AG09309 (cell line): ENCODE measurements at places on chromosomes 16 and 17.

- no peak for DNase-seq
These were observed 775 bp downstream of the PRPSAP2 start for GRCh38 chr17:18858567-18859245.

GRCh38 chr17:81096741-81097133 is 61.8 kb downstream of the BAIAP2 start:
- DNase-seq = no peak

- no peak for DNase-seq
These were observed 241.8 kb downstream of the PARN start for GRCh38 chr16:14388243-14388642.

DNA sequence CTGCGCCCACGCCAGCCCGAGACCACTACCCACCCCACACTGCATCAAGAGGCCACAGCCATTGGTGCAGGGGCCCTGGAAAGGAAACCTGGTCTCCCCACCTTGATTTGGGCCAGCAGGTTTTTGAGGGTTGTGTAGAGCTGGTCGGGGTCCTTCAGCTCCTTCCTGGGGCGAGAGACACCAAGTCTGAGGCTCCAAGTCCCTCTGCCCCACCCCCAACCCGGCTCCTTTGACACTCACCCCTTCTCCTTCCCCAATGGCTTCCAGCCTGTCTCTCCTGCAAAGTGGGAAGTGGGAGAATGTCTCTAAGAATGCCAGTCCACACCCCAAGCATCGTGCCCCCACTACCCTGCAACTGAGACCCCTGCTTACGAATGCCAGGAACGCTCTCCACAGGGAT is 1.6 kb upstream of the DHX58 start:
- no peak for DNase-seq

GRCh38 chr16:53216798-53217197 is 162.0 kb downstream of the CHD9 start:
- no peak for DNase-seq

GRCh38 chr16:14549789-14550153 is 80.3 kb downstream of the PARN start:
- DNase-seq = no peak

DNA sequence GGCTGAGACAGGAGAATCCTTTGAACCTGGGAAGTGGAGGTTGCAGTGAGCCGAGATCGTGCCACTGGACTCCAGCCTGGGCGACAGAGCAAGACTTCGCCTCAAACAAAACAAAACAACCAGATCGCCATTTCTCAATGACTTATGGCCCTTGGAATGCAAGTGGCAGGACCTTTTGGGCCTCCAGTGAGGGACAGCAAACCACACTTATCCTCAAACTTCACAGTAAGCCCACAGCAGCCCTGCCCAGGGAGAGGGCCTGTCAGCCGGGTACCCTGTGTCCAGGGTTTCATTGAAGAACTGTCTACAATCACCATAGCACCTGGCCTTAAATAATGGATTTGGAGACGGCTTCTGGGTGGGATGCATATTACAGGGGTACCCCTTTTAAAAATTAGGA is 11.7 kb downstream of the TRAF4 start:
- DNase-seq = no peak

GRCh38 chr17:81486199-81486810 is 26.3 kb downstream of the ACTG1 start:
- DNase-seq = no peak

GRCh38 chr16:8103649-8104289 is 486.5 kb downstream of the TMEM114 start:
- DNase-seq = no peak

DNA sequence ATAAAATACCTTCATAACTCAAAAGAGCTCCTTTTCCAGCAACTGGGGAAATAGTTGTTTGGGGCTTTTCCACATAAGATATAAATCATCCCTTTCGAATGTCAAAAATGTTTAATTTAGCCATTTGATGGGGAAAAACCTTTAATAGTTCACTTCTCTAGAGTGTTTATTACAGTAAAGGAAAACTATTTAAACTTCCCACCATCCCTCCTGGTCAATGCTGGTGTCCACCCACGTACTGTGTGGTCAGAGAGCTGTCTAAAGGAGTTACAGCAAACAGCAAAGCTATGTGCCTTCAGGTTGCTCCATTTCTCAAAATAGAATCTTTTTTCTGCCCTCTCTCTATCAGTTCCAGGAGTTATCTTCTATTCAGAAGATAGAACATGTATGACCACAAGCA is 33.5 kb downstream of the KANSL1 start:
- DNase-seq = peak; percentile 66

GRCh38 chr16:3696425-3697218 is 20.7 kb downstream of the TRAP1 start:
- peak; percentile 32 for DNase-seq

GRCh38 chr16:48284772-48285409 is 37.6 kb upstream of the ABCC11 start:
- DNase-seq = no peak

DNA sequence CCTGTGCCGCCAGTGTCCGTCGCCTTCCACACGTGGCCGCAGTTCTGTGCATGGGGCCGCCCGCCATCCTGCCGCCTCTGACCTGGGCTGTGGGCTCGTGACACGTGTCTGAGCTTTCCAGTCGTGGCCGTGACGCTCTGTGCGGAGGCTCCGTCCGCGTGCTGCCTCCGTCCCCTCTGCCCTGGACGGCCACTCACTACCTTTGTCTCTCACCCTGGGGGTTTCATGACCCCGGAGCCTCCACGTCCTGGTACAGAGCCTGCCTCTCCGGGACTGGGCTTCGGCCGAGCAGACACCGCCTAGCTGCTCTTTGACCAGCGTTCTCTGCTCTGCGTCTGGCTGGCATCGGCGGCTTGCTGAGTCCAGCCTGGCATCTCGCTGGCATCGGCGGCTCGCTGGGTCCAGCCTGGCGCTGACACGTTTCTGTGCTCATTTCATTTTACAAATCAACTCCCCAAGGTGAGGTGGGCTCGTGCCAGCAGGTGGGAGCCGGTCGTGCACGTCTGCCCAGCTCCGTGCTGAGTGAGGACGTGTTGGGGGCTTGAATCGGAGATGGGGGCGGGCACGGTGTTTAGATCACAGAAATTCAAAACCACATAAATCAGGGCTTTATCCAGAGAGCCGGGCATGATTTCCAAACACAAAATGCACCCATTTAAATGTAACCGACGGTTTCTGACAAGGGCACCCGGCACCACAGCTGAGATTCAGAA is 44.3 kb upstream of the GNG13 start:
- DNase-seq = no peak

DNA sequence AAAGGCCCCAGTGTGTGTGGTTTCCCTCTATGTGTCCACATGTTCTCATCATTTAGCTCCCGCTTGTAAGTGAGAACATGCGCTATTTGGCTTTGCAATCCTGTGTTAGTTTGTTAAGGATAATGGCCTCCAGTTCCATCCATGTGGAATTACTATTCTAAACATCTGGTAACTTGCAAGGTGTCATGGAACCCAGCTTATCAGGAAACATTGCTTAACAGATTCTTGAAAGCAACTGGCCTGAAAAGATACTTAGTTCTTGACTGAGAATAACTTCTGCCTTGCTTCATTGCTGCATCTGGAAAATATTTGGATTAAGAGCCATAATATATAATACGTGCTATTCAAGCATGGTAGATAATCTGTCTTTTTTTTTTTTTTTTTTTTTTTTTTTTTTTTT is 27.8 kb downstream of the PAFAH1B1 start:
- DNase-seq = no peak

DNA sequence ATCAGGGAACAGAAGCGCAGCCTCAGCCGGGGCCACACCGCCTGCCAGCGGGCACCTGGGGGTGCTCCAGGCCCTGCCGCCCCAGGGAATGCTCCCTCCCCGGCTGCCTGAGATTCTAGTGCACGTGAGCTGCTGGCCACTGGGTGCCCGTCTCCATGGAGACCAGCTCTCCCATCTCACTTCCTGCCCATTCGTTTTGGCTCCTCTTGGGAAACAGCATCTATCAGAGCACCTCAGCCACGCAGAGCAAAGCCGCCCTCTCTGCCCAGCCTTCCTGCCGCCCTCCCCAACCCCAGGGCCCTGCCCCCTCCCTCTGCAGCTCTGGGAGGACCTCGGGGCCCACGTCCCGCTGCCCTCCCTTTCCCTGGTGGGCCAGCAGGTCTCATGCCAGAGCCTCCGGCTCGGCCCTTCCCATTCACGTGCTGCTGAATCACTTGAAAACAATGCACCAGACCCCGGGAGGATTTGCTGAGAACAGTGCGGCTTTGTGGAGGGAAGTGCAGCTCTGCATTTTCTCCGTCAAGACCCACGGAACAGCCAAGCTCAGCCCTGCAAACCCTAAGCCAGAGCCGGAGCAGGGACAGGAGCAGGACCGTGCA is 19.4 kb downstream of the CEP295NL start:
- peak; percentile 82 for DNase-seq

DNA sequence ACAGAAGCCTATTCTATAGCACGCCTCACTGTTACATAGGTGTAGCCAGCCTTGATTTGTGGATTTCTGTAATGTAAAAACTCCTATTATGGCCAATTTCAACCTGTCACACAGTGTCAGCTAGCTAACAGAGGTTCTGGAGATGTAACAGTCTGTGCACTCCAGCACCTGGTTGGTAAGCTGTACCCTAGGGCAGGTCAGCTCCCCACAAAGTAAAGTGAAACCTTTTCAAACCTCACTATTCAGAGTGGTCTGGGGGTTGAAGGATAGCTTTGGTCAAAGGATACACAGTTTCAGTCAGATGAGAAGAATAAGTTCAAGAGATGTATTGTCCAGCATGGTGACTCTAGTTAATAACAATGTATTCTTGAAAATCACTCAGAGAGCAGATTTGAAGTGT is 28.5 kb upstream of the TBX2 start:
- DNase-seq = no peak

- no peak for DNase-seq
These were observed 18.8 kb upstream of the CLEC19A start for GRCh38 chr16:19266774-19267173.

GRCh38 chr17:74012465-74012864 is 191.0 kb upstream of the RPL38 start:
- DNase-seq = no peak

GRCh38 chr17:76659928-76660655 is 16.5 kb upstream of the ST6GALNAC1 start:
- no peak for DNase-seq

DNA sequence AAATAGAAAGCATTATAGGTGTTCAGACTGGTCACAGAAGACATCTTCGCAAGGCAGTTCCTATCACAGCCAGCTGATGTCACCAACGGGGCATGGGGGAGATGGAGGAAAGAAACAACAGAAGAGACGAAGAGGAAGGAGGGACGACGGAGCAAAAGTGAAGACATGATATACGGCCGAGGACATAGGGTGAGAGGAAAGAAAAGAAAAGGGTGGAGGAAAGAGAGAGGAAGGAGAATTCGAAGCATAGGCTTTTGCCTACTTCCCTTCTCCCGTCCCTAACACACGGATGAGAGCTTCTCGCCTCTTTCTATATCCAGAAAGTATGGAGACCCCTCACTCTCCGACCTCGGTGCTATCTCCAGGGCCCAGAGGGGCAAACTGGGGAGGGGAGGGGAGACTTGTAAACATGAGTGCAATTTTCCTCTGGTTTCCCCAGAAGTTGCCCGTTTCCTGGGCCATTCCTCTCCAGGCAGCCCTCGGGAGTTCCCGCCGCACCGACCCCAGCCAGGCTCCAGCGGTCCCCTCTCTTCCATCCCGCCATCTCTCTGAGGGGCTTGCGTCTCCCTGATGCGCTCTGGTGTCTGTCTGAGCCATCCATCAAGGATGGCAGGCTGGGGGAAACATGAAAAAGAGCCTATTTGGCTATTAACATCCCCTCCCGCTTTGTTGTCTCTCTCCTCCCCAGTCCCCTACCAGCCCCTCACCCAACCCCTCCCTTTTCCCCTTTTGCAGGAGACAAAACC is 26.0 kb downstream of the COPZ2 start:
- no peak for DNase-seq

DNA sequence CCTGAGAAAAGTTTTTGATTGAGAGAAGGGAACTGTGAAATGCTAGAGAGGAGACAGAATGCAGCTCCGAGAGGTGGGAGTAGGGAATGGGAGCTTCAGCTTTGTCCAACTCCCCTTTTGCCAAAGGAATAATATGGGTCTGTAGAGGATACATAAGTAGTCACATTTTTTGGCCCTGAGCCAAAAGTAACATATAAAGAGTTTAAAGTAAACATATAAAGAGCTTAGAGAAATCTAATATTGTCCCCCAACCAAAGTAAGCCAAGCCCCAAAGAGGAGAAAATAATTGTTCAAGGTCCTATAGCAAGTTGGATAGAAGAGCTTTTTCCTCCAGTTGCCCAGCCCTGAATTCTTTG is 215.1 kb downstream of the TMEM114 start:
- no peak for DNase-seq

- no peak for DNase-seq
These were observed 164.0 kb upstream of the CIBAR2 start for GRCh38 chr16:85276258-85276657.

DNA sequence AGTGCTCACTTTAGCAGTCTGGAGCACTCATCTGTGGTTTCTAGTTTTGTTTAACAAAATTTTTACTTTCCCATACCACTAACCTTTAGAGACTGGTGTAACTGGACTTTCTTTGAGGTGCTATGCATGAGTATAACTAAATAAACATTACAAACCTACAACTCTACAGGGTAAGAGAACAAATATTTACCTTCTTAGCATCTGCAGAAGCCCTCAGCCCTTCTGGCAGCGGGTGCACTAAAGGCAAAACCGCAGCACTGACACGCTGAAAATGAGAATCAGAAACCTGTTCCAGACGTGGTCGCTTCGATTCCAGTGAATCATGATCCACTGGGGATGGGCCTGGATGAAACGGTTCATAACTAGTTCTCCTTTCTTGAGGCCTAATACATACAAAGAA is 43.7 kb downstream of the NCOR1 start:
- no peak for DNase-seq

DNA sequence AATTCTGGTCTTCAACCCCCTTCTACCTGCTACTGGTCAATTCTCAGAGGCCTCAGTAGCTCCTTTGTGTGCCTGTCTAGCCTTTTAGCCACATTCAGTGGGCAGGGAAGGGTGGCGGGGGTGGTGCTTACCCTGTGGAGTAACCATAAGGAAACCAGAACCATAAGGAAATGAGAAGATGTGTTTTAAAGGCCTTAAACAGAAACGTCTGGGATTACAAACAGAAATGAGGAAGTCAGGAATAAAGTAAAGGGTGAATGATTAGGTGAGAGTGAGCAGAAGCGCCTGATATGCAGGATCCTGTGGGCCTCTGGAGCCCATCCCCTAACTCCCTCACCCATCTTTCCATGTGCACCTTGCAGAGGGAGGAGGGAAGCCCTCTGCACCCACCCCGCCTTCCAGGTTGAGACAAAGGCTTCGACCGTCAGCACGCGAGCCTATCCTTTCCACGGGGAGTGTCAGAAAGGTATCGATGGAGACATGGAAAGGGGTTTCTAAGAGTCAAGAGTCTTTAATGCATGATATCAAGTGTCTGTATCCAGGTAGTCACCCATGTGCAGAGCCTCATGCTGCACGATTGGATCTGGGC is 20.4 kb downstream of the KIAA0513 start:
- DNase-seq = no peak
